ENCODE measurements at places on chromosomes 7 and 10. TPM values are rescaled to one million over a fixed set of nuclear protein-coding genes. Genes with fewer than 3 reads are reported as not detected.

Gene ACBD5
- 26.3 TPM for total RNA-seq

Gene DLX6
- total RNA-seq, result not detected

DNA sequence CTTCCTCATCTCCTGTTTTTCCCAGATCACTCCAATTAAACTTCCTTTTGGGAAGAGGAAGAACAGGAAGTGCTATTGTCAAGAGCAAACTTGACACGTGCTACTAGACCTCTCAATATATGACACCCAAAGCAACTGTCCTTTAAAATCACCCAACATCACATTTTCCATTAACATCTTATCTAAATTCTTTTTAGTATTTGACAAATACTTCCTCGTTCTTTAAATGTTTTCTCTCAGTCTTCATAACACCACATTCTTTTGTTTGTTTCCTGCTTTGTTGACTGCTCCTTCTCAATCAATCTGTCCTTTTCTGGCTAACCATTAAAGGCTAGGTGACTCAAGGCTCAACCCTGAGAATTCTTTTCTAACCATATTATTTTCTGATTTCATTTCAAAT lies 7.1 kb upstream of the TFPI2 start:
- H3K4me1 ChIP-seq, result no peaks in the 10 kb centered on the region
- no peak overlapping the region for H3K4me3 ChIP-seq
- DNase-seq, result no peak

Gene MRPL32
- 38.5 TPM for total RNA-seq

GRCh38 chr7:74116356-74116755 lies 32.8 kb downstream of the LIMK1 start:
- no peaks in the 10 kb centered on the region for H3K27me3 ChIP-seq
- H3K27ac ChIP-seq, result no peak overlapping the region
- H3K4me3 ChIP-seq, result no peak overlapping the region
- H3K4me1 ChIP-seq, result no peaks in the 10 kb centered on the region
- DNase-seq, result no peak

DNA sequence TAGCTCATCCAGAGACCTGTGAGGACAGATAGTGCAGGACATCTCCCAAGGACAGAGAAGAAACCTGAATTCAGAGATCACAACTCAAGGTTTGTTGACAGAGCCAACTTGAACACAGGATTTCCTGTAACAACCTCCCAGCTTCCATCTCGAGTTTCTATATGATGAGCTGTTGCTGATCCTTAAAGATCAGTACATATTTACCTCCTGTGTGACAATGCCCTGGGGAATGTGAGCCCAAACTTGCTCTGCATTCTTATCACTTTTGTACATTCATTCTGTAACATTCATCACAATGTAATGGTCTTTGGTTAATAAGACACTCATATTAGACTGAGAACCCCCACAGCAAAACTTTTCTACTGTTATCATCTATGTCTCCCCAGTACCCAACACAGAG lies 468.6 kb downstream of the XPNPEP1 start:
- no peak overlapping the region for H3K27ac ChIP-seq
- no peak overlapping the region for H3K4me3 ChIP-seq
- H3K27me3 ChIP-seq, result peaks cover 39% of the 10 kb centered on the region
- DNase-seq, result no peak

GRCh38 chr10:1382711-1383110 lies 326.5 kb downstream of the WDR37 start:
- H3K27ac ChIP-seq, result no peak overlapping the region
- no peaks in the 10 kb centered on the region for H3K4me1 ChIP-seq
- H3K4me3 ChIP-seq, result no peak overlapping the region
- H3K36me3 ChIP-seq, result no peaks in the 10 kb centered on the region
- no peak for DNase-seq

Gene FKBP14
- total RNA-seq, result 32.6 TPM

Gene DKK1
- total RNA-seq, result 36.0 TPM

Data from left lung (tissue), 14 donors.